T-helper 9 cell (primary cell): ENCODE measurements at places on chromosomes 6 and 20.
A peak's percentile ranks its signal among the peaks of the same experiment; 100 is the strongest.

- no peak for DNase-seq
Observed at GRCh38 chr6:158752613-158753012, 66.6 kb downstream of the EZR start.

GRCh38 chr20:1809611-1810510, 85.3 kb upstream of the SIRPA start:
- no peak for DNase-seq

DNA sequence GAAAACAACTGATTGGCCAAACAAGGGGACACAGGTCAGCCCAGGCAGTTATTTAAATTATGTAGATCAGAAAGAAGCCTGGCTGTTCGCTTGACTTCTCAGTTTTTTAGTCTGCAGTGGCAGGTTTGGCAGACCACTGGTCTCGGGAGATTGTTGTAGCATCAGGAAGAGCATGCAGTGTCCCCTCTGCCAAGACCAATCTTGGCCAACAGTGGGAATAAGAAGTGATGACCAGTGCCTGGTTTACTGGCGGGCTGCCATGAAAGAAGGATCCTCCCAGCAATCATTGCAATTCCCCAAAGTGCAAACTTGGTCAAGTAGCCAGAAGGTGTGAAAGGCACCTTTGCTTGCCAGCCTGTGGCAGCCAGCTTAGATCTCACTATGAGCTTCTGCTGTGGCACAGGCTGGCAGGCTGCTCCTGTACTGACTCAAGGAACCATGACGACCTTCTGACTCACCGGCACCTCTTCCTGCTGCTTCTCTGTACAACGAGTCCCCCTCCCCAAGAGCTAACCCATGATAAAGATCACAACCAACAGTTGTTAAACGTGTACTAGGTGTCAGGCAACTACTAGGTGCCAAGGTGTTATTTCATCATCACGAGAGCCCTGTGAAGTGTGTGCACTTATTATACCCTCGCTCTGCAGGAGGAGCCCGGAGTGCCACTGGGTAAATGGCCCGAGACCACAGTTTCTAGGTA, 76.8 kb upstream of the DUSP22 start:
- no peak for DNase-seq

DNA sequence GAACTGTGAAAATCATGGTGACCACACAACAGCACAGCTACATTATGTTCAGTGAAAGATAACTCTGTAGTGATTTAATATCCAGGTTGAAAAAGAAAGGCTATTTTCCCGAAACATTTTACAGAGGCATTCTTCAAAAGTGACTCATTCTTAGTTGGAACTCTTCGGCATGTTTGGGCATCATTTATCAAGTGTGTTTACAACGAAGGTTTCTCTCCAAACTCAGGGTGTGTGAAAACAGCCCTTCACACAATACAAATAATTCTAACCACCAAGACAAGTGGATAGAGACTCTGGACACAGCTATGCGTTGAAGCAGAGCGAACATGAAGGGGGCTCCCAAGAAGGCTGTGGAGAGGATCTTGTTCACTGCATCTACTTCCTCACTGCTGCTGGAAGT, 57.6 kb downstream of the CBLN4 start:
- DNase-seq: no peak

DNA sequence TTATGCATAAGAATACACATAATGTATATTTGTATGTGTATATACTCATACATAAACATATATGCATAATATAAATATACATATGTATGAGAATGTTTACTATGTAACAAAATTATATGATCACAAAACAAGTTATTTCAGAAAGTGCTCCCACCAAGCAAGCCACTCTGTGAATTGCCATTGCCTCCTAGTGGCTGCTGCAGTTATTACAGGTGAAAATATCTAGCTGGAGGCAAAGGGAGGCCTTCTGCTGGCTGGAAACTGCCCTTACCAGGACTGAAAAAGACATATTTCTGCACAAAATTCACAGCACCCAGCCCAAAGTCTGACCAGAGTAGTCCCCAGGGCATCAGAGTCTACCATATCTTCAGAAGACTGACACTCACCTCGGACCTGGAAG, 14.4 kb upstream of the ADAM33 start:
- no peak for DNase-seq

GRCh38 chr20:63748070-63748933, 8.7 kb downstream of the SLC2A4RG start:
- DNase-seq: no peak

GRCh38 chr6:145891565-145891964, 72.6 kb downstream of the SHPRH start:
- no peak for DNase-seq

DNA sequence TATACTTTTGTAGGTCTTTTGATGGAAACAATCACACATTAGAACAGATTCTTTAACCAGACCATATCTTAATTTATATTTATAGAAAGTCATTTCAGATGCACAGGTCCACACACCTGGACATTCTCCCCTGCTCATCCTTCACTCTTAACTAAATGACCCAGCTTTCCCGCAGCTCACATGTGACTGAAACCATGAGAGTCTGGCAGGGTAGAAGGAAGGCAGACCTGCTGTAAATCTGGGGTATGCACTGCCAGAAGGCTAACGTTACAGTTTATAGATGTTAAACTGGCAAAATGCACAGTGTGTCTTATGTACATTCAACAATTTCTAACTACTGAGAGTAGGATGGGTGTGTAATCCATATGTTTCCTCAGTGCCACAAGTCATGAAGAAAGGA, 359.5 kb upstream of the SPTLC3 start:
- DNase-seq: no peak

DNA sequence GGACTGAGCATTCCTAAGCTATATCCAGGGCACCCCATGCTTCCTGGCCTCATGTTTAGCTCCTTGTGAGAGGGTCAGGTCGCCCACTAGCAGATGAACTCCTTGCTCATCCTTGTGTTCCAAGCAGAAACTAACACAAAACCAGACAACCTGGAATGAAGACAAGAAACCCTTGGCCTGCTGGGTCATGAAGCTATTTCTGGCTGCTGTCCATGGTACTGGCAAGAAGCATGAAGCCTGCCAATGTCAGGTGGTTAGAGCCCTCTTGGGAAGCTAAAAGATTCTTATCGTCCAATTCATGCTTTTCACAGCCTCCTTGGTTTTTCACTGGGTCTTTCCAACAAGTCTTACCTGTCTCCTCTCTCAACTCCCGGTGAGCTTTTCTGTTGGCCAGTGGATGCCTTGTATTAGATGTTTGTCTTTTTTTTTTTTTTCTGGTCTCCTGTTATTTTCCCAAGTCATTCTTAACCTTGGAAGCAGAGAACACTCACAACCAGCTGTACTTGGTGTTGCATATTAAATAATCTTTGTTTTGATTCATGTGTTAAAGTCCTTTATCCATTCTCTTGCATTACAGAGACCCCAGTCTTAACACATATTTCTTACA, 180.3 kb downstream of the ANKRD60 start:
- no peak for DNase-seq

GRCh38 chr6:31729979-31730630, 1.0 kb upstream of the DDAH2 start:
- DNase-seq: peak; percentile 56

DNA sequence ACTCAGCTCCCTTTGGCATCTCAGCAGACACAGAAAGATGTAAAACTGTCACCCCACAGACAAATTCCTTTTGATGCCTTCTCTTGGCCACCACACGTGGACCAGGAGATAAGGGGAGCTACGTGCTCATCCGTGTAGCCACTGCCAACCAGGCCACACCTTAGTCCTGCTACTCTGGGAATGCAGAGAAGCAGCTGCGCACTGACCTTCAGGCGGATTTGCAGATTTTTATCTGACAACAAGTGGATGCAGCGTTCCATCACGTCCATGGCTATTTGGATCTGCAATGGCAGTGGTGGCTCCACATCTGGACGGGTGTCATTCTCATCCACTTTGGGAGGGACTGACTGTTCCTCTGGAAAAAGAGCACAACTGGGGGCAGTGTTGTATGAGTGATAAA, 30.8 kb downstream of the TTI1 start:
- no peak for DNase-seq

- DNase-seq: no peak
Observed at GRCh38 chr6:55822815-55823214, 52.6 kb downstream of the BMP5 start.

DNA sequence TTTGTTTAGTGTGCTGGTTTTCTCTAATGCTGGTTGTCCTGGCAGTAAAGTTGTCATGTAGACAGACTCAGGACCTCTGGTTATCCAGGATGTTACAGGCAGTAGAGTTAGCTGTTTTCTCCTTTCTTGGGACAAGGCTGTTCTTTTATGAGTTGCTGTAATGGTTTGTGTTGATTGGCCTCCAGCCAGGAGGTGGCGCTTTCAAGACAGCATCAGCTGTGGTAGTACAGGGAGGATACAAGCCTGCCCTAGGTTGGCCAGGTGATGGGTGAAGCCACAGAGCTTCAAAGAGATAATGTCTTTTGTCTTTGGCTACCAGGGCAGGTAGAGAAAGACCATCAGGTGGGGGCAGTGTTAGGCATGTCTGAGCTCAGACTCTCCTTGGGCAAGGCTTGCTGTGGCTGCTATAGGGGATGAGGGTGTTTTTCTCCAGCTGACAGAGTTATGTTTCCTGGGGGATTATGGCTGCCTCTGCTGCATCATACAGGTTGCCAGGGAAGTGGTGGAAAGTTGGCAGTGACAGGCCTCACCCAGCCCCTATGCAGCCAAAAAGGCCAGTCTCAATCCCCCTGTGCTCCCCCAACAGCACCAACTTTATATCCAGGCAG, 127.2 kb upstream of the TAB2 start:
- DNase-seq: no peak

- no peak for DNase-seq
Observed at GRCh38 chr20:40941133-40941610, 87.5 kb upstream of the TOP1 start.

- no peak for DNase-seq
Observed at GRCh38 chr20:23641936-23642751, 4.4 kb upstream of the CST3 start.

- no peak for DNase-seq
Observed at GRCh38 chr20:47789764-47790579, 4.7 kb upstream of the SULF2 start.

GRCh38 chr20:50227506-50227905, 36.9 kb downstream of the CEBPB start:
- no peak for DNase-seq

DNA sequence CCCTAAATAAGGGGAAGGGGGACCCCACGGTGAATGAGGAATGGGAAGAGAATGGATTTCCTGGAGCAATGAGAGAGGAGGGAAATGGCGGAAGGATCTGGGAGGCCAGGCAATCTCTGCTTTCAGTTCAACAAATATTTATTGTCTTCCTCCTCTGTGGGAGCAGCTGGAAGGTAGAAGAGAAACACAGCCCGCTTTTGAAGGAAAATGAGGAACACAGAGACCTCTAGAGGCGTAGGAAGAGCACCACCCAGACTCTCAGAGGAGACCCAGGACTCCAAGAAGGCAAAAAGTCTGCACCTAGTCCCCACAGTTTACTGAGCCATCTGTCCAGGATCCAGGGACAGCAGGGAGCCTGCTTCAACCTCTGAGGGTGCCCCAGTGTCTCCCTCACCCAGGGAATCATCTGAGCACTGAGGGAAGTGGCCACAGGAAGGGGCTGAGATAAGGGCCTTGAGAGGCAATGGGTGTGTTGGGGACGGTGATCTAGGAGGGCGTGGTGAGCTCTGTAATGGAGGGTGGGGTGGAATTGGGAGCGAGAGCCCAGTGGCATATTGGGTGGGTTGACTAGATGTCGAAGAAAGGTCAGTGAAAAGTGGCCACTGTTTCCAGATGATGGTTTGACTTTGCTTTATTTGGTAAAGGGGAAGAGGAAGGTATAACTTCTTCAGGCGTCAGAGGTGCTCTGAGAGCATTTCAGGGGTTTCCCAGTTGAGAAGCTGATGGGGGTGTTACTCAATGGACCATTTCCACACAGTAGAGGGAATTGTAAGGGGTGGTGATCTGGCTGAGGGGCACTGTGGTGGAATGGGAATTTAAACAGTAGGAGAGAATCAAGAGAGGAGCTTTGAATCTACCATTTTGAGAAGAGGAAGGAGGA, 610 bp downstream of the PSORS1C1 start:
- DNase-seq: no peak

DNA sequence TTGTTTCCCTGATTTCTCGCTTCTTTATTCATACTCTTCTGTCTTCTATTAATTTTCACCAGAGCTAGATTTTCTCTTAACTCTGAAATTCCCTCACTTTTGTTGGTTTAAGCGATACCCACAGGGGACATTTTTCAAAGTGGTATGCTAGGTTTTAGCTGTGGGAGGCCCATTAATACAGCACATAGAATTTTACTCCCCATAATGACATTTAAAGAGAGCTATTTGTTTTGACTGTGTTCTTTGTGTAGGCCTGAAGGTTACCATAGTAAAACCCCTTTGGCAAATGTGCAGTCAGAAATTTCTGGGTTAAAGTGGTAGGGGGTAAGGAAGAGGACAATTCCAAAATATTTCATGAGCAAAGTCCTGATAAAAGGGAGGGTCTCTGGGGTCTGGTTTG, 721.1 kb upstream of the CITED2 start:
- DNase-seq: no peak

DNA sequence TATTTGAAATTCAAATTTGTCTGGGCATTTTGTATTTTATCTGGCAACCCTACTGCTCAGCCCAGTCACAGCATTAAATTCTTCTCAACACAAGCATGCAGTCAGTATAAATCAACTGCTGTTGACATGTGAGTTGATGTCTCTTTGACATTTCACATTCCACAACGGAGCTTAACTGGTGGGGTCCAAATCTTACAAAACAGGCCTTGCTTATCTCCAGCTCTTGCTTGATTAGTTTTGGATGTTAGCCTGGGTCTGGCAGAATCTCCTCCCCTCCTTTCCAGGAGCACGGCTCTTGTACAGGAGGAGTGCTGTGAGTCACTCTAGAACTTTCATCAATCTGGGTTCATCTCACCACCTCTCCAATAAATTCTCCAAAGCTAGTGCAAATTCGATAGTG, 80.8 kb upstream of the PHACTR1 start:
- no peak for DNase-seq

DNA sequence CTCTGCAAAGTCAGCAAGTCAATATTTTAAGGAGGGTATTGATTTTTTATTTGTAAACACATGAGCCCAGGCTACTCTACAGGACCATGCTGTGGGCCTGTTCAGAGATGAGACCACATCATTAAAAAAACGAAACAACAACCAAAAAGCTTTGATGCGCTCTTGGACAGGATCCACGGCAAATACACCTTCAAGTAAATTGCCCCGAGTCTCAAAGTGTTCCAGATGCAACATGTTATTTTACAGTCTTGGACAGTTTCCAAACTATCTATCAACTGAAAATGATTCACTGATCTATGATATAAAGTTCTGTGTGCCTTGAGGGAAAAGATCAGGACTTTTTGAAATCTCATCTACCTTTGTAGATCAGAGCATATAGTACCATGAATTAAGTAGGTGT, 25.8 kb upstream of the CARMIL1 start:
- no peak for DNase-seq
